DMS153 (cell line): ENCODE measurements at places on chromosomes 6 and 20.

DNA sequence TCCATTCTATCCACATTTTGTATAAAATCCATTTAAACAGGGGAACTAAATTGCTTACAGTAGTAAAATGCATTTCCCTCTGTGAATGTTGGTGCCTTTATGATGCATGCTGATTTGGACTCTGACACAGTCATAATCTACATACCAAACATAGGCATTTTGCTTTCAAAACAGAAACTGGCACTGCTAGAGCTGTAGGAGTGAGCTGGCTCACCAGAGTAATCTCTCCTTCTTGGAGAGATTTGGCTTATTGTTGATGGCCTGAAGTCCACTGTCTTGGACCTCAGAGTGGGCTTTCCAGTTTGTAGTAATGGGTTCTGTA is 363.2 kb upstream of the FLRT3 start:
- DNase-seq: no peak

DNA sequence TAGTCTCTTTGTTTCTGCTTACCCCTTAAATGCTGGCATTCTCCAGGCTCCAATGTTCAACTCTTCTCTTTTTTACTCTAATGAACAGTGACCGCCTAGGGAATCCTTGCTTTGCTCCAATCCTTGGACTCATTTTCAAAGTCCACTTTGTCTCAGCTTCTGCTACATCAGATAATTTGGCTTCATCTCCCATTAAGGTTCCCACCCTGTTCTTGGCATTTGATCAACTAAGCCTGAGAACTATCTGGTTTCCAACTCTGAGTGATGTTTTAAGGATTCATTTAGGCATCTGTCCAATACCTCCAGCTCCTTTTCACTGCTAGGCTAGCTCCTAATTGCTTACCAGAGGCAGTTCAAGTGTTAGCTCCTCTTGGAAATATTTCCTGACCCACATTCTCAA is 64.9 kb downstream of the ME1 start:
- DNase-seq: no peak

- DNase-seq: no peak
Measured at GRCh38 chr6:14816116-14816859, 429.6 kb upstream of the JARID2 start.

DNA sequence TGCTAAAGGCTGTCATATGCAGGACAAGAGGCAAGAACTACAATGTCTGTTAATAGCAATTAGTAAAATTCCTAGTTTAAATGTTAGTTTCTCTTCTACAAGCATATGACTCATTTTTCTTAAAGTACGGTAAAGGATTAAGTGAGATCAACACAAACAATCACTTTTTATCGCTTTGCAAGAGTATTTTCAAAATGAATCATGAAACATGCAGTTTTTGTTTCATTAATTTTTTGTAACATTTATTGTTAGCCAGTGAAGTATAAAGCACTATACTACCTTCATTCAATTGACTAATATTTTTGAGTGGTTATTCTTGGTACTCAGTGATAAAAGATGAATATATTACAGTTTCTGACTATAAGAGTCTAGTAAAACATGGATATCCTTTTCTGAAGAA is 138.6 kb downstream of the AHI1 start:
- no peak for DNase-seq

DNA sequence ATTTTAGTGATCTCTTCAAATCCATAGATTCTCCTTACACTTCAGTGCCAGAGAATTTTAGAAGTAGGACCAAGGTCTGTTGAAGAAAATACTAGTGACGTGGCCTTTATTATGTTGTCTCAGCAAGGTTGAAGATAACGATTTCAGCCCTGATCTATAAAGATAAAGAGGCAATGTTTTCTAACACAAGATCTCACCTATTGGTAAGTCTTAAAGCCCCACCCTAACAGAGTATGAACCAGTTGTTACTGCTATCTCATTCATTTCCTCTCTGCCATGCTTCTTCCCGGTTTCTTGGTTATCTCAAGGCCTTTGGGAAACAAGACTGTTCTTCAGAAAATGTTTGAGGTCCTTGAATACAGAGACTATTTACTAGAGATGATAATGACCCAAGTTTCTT is 53.1 kb downstream of the KIAA0408 start:
- DNase-seq: no peak

- DNase-seq: no peak
Measured at GRCh38 chr6:30265594-30265993, 52.4 kb upstream of the TRIM26 start.

DNA sequence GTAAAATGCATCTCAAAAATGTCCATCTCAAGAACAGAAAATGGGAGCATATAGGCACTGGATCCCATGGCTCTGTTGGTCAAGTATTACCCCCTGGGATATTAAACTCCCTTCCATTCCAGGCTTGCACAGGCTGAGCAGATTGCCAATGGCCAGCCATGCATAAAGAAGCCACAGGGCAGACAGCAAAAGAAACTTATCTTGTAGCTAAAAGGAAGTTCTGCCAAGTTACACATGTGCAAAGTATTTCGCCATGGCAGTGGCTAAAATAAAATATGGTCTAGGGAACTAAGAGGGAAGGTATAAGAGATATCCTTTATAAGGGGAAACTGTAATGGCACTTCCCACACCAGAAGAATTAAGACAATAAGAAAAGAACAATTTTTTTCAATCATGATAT is 415.6 kb upstream of the BTBD3 start:
- no peak for DNase-seq

DNA sequence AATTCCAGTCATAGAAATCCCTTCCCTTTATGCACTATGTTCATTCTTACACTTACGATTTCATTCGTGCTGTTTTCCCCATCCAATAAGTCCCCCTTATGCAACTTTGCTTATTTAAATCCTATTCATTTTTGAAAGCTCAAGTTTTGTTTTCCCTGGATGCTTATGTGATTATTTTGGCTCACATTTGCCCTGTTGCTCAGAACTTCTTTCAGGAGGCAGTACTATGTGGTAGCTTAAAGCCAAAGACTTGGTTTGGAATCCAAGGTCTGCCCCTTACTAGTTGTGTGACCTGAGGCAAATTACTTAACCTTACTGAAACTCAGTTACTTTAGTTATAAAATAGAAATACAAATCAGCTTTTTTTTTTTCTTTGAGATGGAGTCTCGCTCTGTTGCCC is 59.6 kb downstream of the MOXD1 start:
- DNase-seq: no peak

- no peak for DNase-seq
Measured at GRCh38 chr20:8525017-8525343, 392.9 kb downstream of the PLCB1 start.
